Stimulated activated CD4-positive, alpha-beta T cell treated with anti-CD3 and anti-CD28 coated beads, TNF-alpha, amount 100 ng/mL, for 1 hour (primary cell): ENCODE measurements at places on chromosomes 11 and 22.

DNA sequence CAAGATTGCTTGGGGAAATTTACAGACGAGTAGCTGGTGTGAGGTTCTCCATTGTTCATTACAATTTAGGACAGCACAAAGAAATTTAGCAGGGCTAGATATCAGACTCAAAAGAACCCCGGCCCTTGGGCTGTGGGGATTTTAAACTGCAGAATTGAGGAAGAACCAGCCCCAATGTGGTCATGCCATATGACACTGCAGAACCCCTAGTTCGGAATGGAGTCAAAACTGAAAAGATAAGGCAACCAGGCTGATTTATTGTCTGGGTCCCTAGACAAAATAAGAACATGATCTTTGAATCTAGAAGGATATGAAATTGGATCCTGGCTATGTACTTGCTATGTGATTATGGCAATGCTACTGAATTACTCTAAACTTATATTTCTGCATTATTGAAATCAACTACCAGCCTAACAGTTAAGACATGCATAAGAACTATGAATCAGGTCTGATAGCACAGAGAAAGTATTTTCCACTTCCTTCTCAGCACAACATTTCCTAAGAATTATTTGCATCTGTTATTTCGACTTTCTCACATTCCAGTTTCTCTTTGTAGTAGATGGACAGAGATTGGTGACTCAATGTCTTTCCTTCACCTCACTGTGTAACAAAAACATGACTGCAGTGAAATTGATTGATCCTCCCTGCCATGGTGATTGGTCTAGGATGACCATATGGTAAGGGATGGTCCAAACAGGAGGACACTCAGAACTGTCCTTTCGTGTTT lies 13.2 kb downstream of the MMP3 start:
- DNase-seq = no peak

DNA sequence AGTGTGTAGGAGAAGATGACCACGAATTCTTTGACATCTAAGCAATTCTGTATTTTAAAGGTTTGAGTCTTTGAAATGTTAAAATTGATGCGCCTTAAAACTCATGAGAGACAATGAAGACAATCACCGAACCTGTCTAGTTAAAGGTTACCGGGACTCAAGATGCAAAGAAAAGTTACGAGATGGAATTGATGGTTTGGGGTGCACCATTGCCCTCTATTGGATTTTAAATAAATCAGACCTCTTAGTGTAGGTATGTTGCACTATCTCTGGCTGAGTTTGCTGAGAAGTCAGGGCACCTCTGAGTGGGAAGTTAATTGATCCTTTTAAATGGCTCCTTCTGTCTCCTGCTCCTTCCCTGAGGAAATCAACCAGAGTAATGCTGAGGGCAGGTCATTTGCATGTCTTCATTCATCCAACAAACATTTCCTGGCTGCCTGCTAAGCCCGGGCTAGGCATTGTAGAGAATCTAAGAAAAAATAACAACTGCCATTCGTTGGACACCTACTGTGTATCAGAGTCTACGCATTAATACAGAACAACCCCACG lies 19.4 kb upstream of the TMA7B start:
- DNase-seq = no peak

DNA sequence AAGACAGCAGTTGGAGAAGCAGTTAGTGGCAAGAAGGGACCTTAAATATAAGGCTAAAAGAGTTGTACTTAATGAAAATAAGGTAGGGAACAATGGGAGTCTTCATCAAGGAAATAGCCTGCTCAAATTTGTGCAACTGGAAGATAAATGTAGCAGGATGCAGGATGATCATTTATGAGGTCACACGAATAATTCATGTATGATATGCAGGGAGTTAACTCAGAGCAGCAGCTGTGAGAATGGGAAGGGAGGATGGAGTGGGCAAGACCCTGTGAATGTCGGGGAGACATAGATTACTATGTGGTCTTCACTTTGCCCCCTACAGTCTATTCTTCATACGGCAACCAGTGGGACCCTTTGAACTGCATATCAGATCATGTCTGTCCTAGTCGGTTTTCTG lies 25.2 kb upstream of the BMAL1 start:
- DNase-seq = no peak

- no peak for DNase-seq
Observed at GRCh38 chr11:46203746-46204145, 73.7 kb upstream of the CREB3L1 start.

DNA sequence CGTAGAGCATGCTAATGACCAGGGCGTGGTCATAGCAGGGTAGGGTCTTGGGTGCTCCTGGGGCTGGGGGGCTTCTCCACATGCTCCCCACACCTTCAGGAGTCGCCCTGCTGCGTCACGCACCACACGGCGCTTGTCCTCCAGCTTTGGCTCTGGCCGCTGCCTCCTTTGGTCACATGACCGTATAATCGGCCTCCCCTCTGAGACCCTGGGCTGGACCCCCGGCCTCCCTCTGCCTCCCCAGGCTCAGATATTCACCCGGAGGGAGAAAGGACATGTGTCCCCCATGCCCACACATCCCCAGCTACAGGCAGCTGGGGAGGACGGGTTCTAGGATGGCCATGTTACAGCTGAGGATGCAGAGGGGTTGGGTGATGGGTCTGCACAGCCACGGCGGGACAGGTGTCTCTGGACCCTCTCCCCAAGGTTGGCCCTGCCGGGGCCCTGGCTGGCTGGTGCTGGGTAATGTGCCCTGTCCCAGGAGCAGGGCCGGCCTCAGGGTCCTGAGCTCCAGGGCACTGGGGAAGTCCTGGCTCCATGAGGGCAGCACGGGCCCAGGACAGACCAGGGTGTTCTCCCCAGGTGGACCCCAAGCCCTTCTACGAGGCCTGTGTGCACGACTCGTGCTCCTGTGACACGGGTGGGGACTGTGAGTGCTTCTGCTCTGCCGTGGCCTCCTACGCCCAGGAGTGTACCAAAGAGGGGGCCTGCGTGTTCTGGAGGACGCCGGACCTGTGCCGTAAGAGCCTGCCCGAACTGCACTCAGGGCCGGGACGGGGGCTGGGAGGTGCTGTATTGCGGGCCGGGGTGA lies 14.5 kb downstream of the MUC2 start:
- no peak for DNase-seq

- DNase-seq = no peak
Observed at GRCh38 chr11:87391496-87391895, 353.8 kb downstream of the TMEM135 start.

- no peak for DNase-seq
Observed at GRCh38 chr22:41902932-41903421, 11.9 kb downstream of the SHISA8 start.

- no peak for DNase-seq
Observed at GRCh38 chr11:83191491-83191890, 2.0 kb upstream of the ANKRD42 start.

- no peak for DNase-seq
Observed at GRCh38 chr11:130043575-130043974, 26.1 kb upstream of the APLP2 start.
